Cardiac septum (tissue), 1 donor: ENCODE measurements at places on chromosomes 4 and X. TPM values are rescaled to one million over a fixed set of nuclear protein-coding genes. Genes with fewer than 3 reads are reported as not detected.
A peak's percentile ranks its signal among the peaks of the same experiment; 100 is the strongest.

DNA sequence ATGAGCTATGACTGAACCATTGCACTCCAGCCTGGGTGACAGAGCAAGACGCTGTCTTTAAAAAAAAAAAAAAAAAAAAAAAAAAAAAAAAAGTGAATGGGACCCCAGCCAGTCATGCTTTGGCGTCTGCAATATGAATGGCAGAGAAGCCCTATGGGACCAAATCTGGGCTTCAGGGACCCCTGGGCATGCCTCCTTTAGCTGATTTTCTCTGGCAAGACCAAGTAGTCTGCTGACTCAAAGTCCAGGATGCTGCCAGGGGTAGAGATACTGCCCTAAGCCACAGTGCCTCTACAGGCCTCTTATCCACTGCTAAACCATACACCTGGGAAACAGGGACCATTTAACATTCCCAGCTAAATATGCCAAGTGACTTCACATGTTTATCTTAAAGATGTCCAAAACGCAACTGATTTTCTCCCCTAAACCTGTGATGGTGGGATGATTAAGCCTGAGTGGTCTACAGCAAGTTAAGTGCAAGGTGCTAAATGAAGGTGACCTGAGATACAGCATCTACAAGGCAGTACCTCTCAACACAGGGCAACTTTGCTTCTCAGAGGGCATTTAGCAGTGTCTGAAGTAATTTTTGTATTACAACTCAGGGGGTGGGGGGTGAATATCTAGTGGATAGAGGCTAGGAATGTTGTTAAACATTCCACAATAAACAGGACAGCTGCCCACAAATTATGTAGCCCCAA, 5.8 kb downstream of the RPS4X start:
- DNase-seq: no peak

DNA sequence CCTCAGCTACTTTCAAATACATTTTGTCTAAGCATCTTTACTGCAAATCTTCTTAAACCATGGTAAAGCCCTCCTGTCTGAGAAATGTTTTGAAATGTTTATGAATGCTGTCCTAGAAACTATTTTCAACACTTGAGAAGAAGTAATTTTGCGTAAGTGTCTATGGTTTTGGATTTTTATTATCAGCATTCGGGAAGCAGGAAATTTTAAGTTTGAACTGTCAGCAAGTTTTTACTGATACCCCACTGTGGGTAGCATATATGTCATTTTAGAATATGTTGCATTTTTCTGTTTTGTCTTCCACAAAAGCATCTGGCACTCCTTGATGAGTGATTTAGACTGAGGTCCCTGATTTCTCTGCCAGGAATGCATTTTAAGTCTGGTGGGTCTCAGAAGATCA, 302.4 kb upstream of the GIMD1 start:
- no peak for DNase-seq

ANXA3 gene
- total RNA-seq: 12.3 TPM

- no peak for DNase-seq
Observed at GRCh38 chr4:158236304-158237030, 26.2 kb downstream of the TMEM144 start.

DNA sequence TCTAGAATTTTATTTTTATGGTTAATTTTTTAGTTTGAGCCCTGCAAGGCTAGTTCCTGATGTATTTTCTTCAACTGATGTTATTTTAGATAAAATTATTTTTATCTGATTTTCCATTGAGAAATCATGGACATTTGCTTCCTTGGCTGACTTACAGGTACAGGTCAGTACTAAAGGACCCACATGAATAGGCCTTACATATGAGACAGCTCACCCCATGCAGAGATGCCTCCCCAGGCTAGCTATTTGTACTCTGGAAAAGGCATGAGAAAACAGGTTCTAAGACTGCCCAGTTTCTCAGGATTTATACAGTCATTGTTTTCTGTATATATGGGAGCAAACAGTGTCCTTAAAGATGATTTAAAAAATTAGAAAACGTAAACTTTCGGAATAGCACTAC, 255.5 kb downstream of the BMPR1B start:
- DNase-seq: no peak

RHOXF1 gene
- total RNA-seq: not detected

TLR3 gene
- 2.3 TPM for total RNA-seq

GLRB gene
- 23.1 TPM for total RNA-seq

GBA3 gene
- not detected for total RNA-seq

ARR3 gene
- not detected for total RNA-seq

DRD5 gene
- total RNA-seq: not detected

DNA sequence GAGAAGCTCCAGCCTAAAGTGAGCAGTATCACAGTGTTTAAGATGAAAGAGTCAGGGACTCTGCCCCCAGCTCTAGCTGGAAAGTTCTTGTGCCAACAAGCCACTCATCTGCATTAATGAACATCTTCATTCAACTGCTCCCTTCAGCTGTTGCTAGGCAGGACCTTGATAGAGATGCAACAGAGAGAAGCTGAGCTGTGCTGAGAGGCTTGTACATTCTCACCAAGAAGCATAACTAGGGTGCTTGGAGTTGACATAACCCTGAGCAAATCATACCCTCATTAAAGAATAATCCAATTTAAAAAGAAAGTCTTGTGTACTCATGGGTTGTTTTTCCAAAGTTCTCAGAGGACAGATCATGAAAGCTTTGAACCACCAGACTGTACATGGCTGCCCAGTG, 63.2 kb downstream of the ATXN3L start:
- DNase-seq: no peak

LUZP4 gene
- not detected for total RNA-seq

- peak; percentile 63 for DNase-seq
Observed at GRCh38 chrX:69060631-69061408, 104.4 kb downstream of the PJA1 start.

AREG gene
- 7.8 TPM for total RNA-seq

DNA sequence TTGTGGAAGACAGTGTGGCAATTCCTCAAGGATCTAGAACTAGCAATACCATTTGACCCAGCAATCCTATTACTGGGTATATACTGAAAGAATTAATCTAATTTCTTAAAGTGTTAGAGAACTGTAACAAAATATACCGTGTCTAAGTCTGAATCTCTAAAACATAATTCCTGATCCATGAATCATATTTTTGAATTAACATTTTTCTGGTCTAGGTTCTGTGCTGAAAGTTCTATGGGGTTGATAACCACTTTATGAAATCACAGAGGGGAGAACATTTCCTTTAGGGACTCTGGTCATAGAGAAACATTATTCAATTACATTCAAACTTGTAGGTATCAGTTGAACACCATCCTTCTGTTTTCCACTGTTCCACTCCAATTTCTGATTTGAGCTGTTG, 91.9 kb upstream of the ETNPPL start:
- DNase-seq: no peak

DNA sequence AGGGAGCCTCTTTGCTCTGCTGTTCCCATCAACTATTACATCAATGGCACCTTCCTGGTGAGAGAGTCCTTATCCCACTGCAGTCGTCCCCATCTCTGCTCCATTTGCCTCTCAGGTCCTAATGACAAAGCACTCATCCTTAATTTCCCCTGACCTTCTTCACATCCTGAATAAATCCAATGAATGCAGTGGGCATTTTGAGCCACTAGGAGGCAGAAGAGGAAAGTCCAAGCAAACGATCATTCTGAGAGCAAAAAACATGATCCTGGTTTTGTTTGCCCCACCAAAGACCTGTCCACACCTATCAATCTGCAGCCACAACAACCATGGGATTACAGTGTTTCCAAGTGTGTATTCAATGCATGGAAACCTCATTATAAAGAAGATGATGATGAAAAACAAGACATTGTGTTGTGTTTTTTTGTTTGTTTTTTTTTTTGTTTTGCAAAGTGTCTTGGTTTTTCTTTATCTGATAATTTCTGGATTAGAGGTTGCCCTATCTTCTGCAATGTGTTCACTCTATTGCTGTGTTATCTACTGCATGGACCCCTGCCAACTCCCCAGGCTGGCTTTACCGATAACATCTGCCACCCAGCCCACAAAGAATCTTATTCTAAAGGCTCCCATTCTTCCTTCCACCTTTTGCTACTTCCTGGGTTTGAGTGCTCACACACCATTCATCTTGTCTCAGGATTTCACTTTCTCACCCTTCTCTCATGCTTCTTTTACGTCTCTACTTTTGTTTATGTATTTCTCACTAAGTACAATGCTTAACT, 207.2 kb downstream of the NLGN4X start:
- no peak for DNase-seq

DNA sequence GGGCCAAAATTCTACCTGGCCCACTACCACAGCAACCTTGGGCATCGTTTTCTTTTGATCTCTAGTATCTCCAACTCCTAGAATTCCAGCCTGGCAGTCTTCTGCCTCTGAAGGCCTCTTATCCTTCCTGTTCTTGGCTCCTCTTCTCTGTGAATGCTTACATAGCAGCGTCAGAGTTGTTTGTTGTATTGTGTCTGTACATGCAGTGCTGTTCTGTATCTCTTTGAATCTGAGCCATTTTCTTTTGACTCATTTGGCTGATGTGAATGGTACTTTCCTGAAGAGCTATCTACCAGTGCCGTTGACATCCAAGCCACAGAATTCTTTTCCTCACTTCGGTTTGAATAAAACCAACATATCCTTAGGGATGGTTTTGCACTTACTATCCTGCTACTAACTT, 79.2 kb downstream of the TMEM164 start:
- no peak for DNase-seq

GRCh38 chr4:150982557-150983233, 32.4 kb downstream of the LRBA start:
- no peak for DNase-seq

GRCh38 chrX:151801980-151802379, 67.4 kb downstream of the CNGA2 start:
- no peak for DNase-seq

- no peak for DNase-seq
Observed at GRCh38 chr4:107120661-107121060, 84.5 kb upstream of the DKK2 start.

NSUN7 gene
- total RNA-seq: not detected

GRCh38 chrX:39819921-39820849, 277.6 kb downstream of the BCOR start:
- no peak for DNase-seq

GAGE2A gene
- not detected for total RNA-seq

DNA sequence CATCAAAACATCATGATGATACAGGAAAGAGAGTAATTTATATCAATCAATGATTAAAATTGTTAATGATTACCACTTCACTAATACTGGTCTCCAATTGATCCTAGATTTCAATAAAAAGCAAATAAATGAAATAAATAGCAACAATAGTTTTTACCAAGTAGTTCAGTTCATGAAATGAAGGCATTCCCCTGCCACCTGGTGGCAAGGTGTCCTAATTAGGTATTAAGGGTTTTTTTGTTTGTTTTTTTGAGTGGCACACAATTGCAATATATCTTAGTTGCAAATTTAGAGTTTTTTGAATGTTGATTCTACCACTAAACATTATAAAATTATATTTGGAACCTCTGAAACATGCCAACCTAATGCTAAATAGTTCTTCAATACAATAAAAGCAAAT, 157.4 kb upstream of the PDE5A start:
- no peak for DNase-seq

GRCh38 chrX:31124536-31124935, 52.7 kb upstream of the FTHL17 start:
- no peak for DNase-seq

GRCh38 chr4:119696963-119697362, 68.4 kb upstream of the PDE5A start:
- no peak for DNase-seq

GRCh38 chr4:57148831-57149505, 38.8 kb upstream of the IGFBP7 start:
- DNase-seq: no peak

- DNase-seq: peak; percentile 65
Observed at GRCh38 chrX:153635788-153636668, 11.0 kb upstream of the DUSP9 start.

GRCh38 chrX:126342859-126343258, 176.8 kb upstream of the DCAF12L2 start:
- DNase-seq: no peak

DNA sequence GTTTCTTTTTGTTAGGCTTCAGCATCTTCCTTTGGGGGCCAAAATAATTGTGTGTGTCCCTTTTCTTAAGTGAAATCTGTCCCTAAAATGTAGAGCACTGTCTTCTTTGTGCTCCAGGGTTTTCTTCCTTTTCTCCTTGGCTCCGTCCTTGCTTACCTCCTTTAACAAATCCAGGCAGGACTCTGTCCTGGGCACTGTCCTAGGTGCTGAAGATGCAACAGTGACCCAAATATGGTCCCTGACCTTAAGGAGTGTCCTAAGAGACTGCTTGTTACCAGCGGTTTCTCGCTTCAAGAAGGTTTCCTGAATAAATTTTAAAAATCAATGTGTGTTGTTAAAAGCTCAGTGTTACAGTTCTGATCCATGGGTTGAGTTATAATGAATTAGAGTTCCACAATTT, 471.8 kb downstream of the KCNIP4 start:
- DNase-seq: no peak

DNA sequence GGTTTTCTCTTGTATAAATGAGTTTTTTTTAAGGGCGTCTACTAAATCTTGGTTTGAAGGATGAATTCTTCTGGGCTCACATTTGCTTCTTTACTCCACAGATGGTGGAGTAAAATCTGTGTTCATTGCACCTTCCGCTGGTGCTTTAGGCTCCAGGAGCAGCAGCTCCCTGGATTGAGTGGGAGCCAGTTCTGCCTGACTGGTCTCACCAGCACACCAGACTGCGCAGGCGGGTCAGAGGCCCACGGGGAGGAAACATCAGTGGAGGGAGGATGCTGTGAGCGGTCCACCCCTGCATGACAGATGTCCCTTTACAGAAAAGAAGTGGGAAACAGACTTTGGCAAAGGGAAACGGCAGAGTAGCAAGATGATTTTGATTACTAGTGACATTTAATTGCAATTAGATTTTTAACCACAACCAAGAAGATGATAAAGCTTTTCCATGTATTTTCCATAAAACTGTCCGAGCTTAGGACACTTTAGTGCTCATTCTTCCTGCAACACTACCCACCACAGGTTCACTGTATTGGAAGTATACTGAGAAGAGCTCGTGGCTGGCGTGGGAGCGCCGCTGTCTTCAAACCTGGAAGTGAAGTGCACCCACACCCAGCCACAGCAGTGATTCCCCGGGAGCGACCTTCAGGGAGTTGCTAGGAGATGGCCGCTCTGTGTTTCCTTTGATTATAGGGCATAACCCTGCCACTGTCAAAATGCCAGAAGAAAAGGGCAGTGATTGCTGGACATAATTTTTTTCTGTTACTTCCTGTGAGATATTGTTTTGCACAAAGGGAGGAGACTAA, 95.2 kb downstream of the SORBS2 start:
- DNase-seq: no peak

ITGB1BP2 gene
- 85.5 TPM for total RNA-seq

TMSB15B gene
- 1.3 TPM for total RNA-seq

PSAPL1 gene
- total RNA-seq: not detected

GRCh38 chrX:24487571-24487970, 22.5 kb downstream of the PDK3 start:
- DNase-seq: no peak

RNF212 gene
- 1.4 TPM for total RNA-seq

- DNase-seq: no peak
Observed at GRCh38 chr4:54230484-54231418, 1.7 kb downstream of the PDGFRA start.

DNA sequence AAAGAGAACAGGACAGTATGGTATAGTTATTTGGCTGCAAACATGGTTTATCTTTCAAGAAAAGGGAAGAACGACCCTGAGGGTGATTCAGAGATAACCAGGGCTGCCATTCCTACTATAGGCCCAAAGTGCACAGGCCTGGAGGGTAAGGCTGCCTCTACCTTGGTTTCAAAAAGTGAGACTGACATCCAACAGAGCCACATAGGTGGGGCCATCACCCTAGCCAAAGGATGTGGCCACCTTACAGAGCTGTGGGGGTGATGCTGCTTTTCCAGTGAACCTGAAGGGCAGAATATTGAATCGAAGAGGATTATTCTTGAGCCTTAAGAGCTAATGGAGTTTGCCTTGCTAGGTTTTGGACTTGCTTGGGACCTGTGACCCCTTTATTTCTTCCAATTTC, 15.7 kb downstream of the SH2D1A start:
- DNase-seq: no peak
